ENCODE measurements at places on chromosomes 16 and 17. TPM values are rescaled to one million over a fixed set of nuclear protein-coding genes. Genes with fewer than 3 reads are reported as not detected.

The C1QTNF8 gene
- not detected for polyA plus RNA-seq

The TACO1 gene
- polyA plus RNA-seq, result 15.2 TPM

The KRT23 gene
- 0.31 TPM for polyA plus RNA-seq

The GCGR gene
- 0.26 TPM for polyA plus RNA-seq

- DNase-seq, result no peak
Observed at GRCh38 chr16:85923153-85924021, 24.4 kb downstream of the IRF8 start.

DNA sequence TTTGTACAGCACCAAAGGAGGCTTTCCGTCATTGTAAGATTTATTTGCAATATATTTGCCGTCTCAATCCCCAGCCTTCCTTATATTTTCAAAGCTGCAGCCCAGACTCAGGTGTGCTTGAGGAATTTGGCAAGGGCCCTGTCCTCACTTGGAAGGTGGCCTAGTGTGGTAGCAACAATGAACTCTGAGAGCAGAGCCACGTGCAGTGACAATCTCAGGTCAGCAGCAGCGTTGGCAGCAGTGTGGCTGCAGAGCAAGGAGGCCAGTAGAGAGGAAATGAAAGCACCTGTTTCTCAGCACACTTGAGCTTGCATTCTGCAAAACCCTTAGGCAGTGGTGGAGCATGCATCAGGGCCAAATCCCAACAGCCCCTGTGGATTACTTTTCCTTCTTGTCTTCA is 613.5 kb downstream of the RBFOX1 start:
- no peak for DNase-seq

- no peak for DNase-seq
Observed at GRCh38 chr16:52318302-52319009, 228.5 kb downstream of the TOX3 start.

GRCh38 chr16:49910541-49911071 is 54.7 kb upstream of the ZNF423 start:
- no peak for DNase-seq
